ENCODE measurements at places on chromosomes 6 and 20.

- no peak for DNase-seq
Observed at GRCh38 chr20:50309280-50309763, 118.7 kb downstream of the CEBPB start.

- DNase-seq = no peak
Observed at GRCh38 chr6:100307561-100307960, 157.2 kb downstream of the SIM1 start.

GRCh38 chr6:148608199-148608951 lies 138.5 kb upstream of the UST start:
- DNase-seq = no peak

GRCh38 chr6:166862287-166862977 lies 93.9 kb downstream of the RNASET2 start:
- DNase-seq = peak; percentile 70

GRCh38 chr6:46035242-46035641 lies 19.6 kb upstream of the CLIC5 start:
- DNase-seq = no peak

- DNase-seq = no peak
Observed at GRCh38 chr20:63381781-63382431, 20.8 kb upstream of the CHRNA4 start.

GRCh38 chr20:33827634-33828325 lies 16.6 kb downstream of the CHMP4B start:
- DNase-seq = no peak

GRCh38 chr6:5781966-5782556 lies 224.7 kb downstream of the NRN1 start:
- DNase-seq = no peak

- no peak for DNase-seq
Observed at GRCh38 chr20:38165966-38166702, 1.1 kb upstream of the TGM2 start.

DNA sequence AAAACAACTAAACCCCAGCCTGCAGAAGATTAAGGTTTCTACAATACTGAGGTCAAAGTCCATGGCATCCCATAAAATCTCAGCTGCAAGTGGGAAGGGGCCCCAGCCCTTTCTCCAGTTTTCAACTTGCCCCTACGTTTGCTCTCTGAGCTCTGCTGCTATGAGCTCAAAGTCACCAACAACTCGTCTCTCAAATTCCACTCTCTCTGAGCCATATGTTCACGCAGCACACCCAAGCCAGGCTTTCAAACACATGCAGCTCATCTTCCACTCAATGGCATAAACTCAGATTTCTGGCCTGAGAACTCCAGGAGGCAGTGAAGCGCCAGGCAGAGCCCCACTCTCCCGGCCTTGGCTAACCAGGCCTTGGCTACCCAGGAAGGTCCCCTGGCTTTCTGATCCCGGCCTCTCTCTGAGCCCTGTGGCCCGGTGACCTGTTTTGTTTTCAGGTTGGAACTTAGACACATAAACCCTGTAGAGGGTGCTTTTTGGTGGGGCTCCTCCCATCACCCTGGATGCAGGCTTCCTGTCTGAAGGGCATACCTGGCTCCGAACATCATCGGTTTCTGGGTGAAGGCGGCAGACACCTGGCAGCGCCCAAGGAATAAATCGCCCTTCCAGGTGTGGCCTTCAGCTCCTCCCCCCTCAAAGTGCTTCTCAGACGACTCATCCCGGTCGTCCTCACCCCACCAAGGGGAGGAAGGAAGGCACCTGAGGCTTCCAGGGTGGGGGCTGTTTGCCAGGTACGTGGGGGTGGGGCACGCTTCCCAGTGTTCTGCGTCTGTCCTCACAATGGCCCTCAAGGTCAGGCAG lies 12.4 kb downstream of the SLC22A23 start:
- DNase-seq = no peak

DNA sequence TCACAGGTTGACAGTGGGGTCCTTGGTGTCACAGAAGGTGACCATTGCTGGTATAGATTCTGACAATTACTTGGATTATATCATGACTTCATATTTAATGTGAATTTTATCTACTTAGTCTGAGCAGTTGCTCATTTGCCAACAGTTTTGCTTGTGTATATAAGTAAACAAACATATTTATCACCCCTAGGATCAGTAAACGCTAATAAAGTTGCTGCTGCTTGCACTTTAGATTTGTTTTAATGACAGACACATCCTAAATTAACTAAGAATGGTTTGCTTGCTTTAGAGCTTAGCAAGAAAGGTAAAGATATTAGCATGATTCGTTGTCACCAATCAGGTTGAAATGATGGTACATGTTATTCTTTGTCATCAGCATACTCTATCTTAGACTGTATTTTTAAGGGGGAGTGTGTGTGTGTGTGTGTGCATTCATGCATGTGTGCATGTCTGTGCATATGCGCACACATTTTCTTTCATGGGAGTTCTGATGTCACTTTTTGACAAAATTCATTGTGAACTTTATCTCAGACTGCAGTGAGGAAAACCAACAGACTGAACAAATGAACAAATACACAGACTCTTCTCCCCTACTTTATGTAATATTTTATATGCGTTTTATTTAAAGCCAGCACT lies 782.6 kb upstream of the FLRT3 start:
- DNase-seq = no peak

DNA sequence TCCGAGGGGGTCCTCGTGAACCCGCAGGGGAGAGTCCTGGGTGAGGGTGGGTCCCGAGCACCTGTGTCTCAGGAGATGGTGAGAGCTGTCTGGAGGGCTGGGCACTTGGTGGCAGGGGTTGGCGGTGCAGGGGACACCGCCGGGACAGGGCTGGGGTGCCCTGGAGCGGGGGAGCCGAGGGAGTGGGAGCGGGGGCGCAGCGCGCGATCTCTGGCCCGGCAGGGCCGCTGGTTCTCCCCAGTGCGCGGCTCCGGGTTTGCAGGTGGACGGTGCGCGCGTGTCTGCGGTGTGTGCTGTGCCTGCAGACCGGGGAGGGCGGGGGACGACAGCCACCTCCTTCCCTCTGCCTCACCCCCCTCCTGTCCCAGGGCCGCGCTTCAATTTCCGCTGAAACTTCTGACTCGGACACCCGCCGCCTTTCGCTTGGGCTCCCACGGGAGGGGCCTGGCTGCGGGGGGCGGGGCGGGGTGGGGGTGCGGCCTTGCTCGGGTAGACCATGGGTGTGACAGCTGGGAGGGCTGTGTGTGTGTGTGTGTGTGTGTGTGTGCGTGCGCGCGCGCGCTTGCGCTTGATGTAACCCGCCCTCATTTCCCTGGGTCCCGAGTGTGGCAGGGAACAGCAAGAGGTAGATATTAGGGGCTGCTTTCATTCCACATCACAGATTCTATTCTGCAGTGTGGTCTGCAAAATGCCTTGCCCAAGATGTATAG lies 1.2 kb downstream of the TRIB3 start:
- DNase-seq = peak; percentile 52

GRCh38 chr6:11288065-11288464 lies 55.6 kb upstream of the NEDD9 start:
- DNase-seq = peak; percentile 72

GRCh38 chr6:2652611-2653010 lies 98.1 kb downstream of the MYLK4 start:
- no peak for DNase-seq

GRCh38 chr20:51425347-51426106 lies 117.0 kb downstream of the NFATC2 start:
- no peak for DNase-seq

GRCh38 chr6:44531442-44532015 lies 144.0 kb downstream of the CDC5L start:
- no peak for DNase-seq

All from NCI-H774 (cell line).